ENCODE measurements at places on chromosomes 5 and 9.

DNA sequence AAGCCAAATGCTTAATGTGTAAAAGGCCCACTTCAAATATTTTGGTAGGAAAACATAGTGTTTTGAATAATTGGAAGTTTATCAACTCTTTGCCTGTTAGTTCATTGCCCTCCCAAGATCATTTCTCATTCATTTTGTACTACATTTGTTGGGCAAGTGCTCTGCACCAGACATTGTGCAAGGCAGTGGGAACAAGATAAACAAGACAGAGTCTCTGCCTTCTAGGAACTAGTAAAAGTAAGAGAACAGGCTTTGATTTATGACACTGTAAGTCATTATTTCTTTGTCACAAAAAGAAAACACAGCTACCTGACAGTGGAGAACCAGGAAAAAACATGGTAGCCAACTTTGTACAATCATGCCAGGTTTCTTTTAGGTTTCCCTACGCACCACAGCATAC is 63.7 kb upstream of the PAM start:
- DNase-seq: no peak

DNA sequence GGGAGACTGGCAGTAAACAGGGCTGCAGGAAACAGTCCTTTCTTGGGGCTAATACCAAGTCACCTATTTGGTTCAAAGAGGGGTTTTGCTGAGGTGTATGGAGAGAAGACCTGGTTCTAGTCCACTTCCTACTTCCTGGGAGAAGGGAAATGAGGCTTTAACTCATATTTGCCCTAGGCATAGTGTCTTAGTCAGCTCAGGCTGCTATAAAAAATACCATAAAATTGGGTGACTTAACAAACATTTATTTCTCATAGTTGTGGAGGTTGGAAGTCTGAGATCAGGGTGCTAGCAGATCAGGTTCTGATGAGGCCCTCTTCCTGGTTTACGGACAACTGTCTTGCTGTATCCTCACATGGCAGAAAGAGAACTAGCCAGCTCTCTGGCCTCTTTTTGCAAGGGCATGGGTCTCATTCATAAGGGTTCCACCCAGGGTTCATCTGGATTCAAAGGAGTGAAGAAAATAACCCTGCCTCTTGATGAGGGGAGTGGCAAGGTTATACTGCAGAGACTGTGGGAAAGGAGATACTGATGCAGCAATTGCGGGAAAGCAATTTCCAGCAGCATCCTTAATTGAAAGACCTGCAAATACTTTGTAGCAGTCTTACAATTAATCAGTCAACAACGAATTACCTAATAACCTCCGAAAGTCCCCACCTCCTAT is 40.5 kb downstream of the ANKDD1B start:
- no peak for DNase-seq

- DNase-seq: no peak
Observed at GRCh38 chr5:145464171-145464570, 371.0 kb downstream of the PRELID2 start.

GRCh38 chr5:8750100-8750499 is 795.8 kb downstream of the SEMA5A start:
- DNase-seq: no peak

- DNase-seq: no peak
Observed at GRCh38 chr9:126053913-126054312, 272.7 kb upstream of the MVB12B start.

- DNase-seq: no peak
Observed at GRCh38 chr9:89686126-89686525, 81.3 kb downstream of the GADD45G start.

GRCh38 chr5:31574772-31575171 is 42.7 kb downstream of the C5orf22 start:
- no peak for DNase-seq

- no peak for DNase-seq
Observed at GRCh38 chr5:82183828-82184227, 94.3 kb downstream of the RPS23 start.

- no peak for DNase-seq
Observed at GRCh38 chr5:156134216-156134615, 192.7 kb upstream of the SGCD start.

GRCh38 chr5:122306461-122306860 is 5.6 kb upstream of the SNCAIP start:
- DNase-seq: no peak

- DNase-seq: no peak
Observed at GRCh38 chr5:40720069-40720468, 35.7 kb downstream of the TTC33 start.

GRCh38 chr5:98415663-98416062 is 357.8 kb upstream of the RGMB start:
- no peak for DNase-seq

DNA sequence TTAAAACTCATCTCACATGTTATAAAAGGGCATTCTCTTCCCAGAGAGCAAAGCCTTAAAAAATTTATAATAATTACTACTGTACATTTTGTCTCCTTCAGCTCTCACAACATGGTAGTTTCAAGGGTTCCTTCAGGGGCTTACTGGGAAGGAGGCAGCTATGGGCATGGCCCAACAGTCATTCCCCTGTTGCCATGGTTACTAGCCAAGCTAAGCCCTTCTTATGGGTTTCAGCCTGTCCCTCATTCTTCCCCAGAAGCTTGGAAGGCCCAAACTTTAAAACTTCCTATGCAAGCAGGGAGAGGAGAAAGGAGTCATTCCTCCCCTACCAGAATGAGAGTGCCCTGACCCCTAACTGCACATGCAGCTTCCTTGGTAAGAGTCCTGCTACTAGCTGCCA is 82.2 kb upstream of the CNTLN start:
- DNase-seq: no peak

GRCh38 chr5:168852329-168852728 is 273.2 kb upstream of the PANK3 start:
- no peak for DNase-seq

DNA sequence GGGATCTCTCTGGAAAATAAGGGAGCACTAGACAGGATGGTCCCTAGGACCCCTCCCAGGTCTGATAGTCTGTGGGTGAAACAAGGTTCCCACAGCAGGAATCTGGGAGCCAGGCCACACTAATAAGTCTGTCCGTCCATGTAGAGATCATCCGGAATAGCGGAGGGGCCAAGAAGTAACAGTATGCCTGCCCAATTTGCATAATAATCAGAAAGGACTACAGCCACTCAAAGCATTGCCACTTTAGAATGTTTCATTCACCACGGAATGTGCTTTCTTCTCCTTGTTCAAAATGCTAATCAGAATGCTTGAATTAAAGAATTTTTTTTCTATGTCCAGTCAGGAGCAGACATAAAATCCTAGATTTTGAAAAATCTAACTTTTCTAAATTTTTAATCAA is 254.9 kb downstream of the ACTL7B start:
- DNase-seq: no peak

DNA sequence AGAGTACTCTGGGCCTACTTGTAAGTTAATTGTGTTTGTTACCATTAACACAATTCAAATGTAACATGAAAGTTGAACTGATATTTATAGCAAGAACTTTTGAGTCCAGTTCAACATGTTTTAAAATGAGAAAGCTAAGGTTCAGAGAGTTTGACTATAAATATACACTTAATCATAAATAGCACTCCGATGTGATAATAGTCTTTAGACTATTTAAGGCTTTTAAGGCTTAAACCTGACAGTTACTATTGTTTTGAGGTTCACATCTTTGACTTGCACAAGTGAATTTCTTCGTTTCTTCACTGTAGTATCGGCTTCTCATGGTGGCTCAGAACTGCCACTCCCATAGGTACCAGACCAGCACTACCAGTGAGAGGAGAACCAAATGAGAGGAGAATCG is 42.4 kb downstream of the ZNF608 start:
- no peak for DNase-seq

DNA sequence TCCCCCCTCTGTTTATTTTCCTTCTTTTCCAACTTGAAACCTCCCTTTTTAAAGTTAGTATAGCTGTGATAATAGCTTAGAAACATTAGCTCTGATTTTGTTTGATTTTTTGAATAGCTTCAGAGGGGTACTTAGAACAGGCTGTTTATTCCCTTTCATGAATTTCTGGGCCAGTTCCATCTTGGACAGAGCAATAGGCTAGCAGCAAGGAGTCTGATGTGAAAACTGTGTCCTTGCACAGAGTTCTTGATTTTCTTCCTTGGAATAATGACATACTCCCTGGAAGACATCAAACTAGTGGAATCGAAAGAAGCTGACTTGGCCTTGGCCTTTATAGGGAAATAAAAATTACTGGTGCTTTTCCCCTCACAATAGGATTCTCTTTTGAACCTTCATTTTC is 32.9 kb downstream of the NTRK2 start:
- no peak for DNase-seq

GRCh38 chr5:6847870-6848269 is 134.6 kb downstream of the TENT4A start:
- no peak for DNase-seq

DNA sequence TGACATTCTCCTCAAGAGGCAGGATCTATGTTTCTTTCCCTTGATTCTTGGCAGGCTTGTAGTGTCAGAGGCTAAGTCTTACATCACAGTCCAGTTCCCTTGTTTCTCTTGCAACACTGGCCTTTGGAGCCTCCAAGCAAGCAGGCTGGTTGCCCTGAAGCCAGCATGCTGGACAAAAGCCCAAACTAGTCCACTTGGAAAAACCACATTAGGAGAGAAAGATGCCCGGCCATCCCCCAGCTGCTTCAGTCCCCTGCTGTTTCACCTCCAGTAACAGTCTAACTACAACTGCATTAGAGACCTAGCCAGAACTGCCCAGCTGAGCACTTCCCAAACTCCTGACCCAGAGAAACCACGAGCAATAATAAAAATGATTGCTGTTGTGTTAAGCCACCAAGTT is 87.6 kb downstream of the ADAMTS6 start:
- no peak for DNase-seq

DNA sequence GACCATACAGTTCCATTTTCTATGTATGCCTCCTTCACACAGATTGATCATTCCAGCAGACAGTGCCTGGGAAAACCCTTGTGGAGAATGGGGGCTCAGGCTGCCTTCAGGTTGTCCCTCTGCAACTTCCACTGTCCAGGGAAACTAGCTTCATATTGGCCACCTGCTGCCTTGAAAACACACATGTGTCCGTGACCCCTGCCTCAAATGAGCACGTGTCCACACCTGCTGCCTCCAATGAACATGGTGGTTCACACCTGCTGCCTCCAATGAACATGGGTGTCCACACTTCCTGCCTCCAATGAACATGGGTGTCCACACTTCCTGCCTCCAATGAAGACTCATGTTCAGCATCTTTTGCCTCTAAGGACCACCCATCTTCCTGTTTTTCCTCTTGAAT is 185.4 kb upstream of the ADCY2 start:
- DNase-seq: no peak

- DNase-seq: no peak
Observed at GRCh38 chr5:66652818-66653217, 56.6 kb downstream of the MAST4 start.

GRCh38 chr9:89122949-89123348 is 55.7 kb downstream of the SHC3 start:
- DNase-seq: no peak

GRCh38 chr9:124180557-124180956 is 77.2 kb upstream of the NEK6 start:
- DNase-seq: no peak

DNA sequence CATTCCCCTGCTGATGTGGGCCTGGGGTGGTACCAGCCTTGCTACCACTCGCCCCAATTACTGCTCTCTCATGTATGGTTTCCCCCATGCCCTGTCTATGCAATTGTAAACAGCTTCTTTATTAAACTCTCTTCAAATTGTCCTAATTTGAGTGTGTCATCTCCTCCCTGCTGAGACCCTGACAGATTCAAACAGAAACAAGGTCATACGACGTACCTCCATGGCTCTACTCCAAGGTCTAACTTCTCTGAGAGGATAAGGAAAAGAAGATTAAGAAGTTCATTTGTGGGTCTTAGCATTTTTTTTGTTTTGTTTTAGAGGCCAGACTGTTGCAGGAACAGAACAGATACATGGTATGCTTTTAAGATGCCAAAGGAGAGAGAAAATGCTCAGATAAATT is 38.0 kb downstream of the ABITRAM start:
- no peak for DNase-seq

DNA sequence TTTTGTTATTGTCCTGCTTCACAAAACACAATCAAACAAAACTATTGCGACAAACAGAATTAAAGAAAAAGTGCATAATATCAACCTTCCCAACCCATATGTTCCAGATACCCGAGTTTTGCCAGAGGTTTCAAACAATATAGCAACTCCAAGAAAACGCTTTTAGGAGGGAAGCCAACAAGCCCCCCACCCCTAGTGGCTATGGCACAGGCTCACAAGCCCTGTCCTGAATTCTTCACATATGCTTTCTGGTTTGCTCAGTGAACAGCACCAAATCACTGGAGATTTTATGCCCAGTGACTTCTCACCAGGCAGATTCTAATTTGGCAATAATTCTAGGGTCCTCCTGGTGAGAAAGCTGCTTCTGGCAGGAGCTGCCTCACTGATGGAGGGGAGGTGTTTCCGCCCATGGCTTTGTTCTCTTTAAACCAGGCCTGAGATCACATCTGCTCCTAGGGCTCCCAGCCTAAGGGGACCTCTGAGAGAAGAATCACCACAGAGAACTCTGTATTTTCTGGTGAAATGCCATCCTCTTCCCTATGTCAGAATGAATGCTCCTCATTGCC is 1982.4 kb downstream of the EFNA5 start:
- no peak for DNase-seq

DNA sequence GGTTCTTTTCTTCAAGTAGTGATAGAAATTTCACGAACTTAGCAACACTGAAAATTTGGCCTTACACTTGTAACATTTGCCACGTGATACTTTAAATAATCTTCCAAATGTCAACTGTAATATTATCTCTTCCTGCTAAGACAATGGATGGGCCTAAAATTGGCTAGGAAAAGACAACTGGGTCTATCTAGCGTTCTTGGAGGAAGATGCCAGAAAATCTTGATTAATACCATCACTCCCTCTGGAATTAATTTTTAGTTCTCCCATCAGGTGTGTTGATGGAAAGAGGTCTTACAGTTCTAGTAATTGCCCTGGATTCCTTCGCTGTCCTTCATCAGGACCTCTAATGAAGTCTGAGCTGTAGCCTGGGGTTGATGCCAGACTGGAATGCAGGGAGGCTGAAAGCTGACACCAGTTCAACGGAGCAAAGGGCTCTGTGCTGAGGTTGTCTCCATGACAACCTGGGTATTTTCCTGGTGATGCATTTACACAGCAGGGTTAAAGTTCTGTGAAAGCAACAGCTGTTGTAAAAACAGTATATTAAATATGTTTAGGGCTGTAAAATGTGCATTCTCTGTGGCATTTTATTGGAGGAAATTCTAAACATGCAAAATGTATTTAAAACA is 92.3 kb downstream of the GAS1 start:
- DNase-seq: no peak

DNA sequence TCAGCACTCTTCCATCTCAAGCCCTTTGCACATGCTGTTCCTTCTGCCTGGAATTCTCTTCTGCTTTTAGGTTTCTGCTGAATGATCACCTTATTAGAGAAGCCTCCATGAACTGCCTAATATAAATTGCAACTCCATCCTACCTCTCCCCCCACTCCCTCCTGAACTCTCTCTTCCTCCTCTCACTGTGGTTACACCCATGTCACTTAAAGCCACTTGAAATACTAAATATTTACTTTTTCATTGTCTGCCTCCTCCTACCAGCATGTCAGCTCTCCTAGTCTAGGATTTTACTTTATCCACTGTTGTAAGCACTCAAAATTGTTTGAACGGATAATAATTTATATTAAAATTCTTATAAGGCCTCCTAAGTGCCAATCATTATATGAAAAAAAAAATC is 43.8 kb downstream of the ACTL7B start:
- no peak for DNase-seq

- DNase-seq: no peak
Observed at GRCh38 chr9:68861436-68861835, 152.5 kb downstream of the PRKACG start.

GRCh38 chr5:102638912-102639652 is 116.0 kb upstream of the PAM start:
- no peak for DNase-seq

Data from GDM1 (cell line).